Effector memory CD4-positive, alpha-beta T cell (primary cell): ENCODE measurements at places on chromosomes 4 and X.

DNA sequence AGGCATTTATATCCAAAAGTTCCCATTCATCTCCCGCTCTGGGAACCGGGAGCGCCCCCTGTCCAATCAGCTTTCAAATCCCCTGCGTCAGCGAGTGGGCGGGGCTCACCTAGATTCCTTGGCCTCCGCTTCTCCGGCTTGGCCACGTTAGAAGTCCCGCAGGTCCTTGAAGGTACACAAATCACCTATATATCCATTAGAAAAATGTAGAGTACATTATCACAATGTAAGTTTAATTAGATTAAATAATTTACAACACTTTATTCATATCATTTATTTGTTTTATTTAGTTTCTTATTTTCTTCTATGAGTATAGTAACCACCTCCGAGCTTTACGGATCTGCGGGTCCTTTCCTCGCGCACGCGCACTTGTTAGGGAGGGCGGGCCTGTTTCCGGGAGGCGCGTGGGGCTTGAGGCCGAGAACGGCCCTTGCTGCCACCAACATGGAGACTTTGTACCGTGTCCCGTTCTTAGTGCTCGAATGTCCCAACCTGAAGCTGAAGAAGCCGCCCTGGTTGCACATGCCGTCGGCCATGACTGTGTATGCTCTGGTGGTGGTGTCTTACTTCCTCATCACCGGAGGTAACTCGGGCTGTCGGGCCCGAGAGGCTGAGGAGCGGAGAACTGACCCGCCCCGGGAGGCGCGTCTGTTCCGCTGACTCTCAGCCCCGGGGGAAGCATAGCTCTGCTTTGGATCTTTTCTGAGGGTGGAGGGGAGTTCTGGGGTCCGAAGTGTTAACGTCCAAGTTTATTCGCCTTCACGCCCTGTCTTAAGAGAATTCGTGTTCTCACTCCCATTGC is at the start of gene OSTC:
OSTC (plus strand) TSS at position 388 of the 802 bp plus-strand sequence; CDS start at position 445, 57 bp downstream.
- peak; percentile 82 for DNase-seq
- peak within 1 kb of the TSS; percentile 93 for H3K27ac ChIP-seq
- H3K27me3 ChIP-seq: no peaks in the 10 kb centered on the region
- H3K36me3 ChIP-seq: no peaks in the 10 kb centered on the region
- H3K4me3 ChIP-seq: peak within 1 kb of the TSS; percentile 97
- peaks cover 8% of the 10 kb centered on the region for H3K4me1 ChIP-seq

DNA sequence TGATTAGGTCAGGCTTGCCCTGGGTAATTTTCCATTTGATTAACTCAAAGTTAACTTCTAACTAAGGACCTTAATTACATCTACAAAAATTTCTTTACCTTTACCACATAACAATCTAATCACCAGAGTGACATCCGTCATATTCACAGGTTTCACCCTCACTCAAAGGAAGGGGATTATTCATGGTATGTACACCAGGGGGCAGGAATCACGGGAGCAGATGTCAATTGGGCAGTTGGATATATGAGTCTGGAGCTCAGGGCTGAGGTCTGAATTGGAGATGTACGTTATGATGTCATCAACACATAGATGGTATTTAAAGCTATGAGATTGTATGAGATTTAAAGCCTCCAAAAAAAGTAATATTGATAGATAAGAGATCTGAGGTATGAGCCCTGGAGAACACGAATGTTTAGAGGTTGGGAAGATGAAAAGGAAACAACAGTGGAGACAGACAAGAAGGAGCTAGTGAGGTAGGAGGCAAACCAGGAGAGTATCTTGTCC is 52.9 kb downstream of the PGRMC1 start:
- H3K36me3 ChIP-seq: no peaks in the 10 kb centered on the region
- no peak for DNase-seq

DNA sequence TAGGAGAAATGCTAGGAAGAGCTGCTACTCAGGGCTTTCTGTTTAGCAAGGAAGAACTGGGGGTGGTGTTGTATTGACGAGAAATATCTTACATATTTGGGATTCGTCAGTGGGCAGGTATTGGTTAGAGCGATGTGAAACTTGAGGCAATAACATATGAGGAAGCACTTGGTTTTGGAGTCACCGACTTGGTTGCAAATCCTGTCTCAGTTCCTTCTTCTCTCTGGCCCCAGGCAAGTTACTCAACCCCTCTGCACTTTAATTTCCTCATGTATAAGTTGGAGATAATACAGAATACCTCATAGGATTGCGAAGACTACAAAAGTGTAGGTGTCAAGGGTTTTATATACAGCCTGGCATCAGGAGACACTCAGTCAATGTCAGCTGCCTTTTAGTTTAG is 34.1 kb downstream of the GPAT3 start:
- H3K36me3 ChIP-seq: no peaks in the 10 kb centered on the region
- H3K27ac ChIP-seq: no peak overlapping the region
- no peaks in the 10 kb centered on the region for H3K4me1 ChIP-seq
- no peak for DNase-seq

DNA sequence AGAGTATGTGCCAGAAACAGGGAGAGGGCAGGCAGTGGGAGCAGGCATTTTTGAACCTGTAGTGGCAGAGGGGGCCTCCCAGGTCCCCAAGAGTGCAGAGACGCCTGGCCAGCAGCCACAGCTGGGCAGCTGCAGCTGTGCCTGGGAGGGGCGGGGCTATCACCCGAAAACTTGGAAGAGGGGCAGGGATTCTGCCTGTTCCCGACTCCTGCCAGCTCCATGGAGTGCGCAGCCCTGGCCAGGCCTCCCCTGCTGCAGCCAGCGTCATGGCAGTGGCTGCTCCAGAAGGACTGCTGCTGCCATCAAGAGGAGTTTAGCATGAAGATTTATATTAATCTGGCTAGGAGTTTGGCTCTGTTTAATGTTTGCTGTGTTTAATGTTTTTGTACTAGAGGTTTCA is 532.1 kb upstream of the PITX2 start:
- no peaks in the 10 kb centered on the region for H3K4me1 ChIP-seq
- H3K27ac ChIP-seq: no peak overlapping the region
- H3K4me3 ChIP-seq: no peak overlapping the region
- no peaks in the 10 kb centered on the region for H3K36me3 ChIP-seq
- H3K27me3 ChIP-seq: no peaks in the 10 kb centered on the region

- no peak overlapping the region for H3K4me3 ChIP-seq
- H3K36me3 ChIP-seq: peaks cover 17% of the 10 kb centered on the region
- H3K4me1 ChIP-seq: peaks cover 8% of the 10 kb centered on the region
- DNase-seq: no peak
Measured at GRCh38 chr4:142265946-142266345, 580.2 kb downstream of the INPP4B start.

DNA sequence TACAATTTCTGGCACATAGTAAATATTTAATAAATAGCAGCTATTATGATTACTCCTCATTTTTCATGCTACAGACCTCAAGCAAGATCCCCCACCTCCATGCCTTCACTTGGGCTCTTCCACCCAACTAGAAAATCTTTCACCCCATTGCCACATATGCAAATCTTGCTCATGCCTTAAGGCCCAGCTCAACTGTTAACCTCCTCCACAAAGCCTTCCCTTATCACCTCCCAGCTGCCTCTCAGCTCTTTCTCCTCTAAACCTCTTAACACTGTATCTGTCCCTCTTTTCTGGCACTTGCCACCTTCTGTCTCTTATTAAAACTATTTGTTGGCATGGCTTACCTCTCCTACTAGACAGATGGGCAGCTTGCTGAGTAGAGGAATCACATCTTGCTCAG is 51.5 kb downstream of the PJA1 start:
- H3K27ac ChIP-seq: no peak overlapping the region
- no peak for DNase-seq
- no peaks in the 10 kb centered on the region for H3K36me3 ChIP-seq
- H3K4me3 ChIP-seq: no peak overlapping the region
- no peaks in the 10 kb centered on the region for H3K4me1 ChIP-seq

DNA sequence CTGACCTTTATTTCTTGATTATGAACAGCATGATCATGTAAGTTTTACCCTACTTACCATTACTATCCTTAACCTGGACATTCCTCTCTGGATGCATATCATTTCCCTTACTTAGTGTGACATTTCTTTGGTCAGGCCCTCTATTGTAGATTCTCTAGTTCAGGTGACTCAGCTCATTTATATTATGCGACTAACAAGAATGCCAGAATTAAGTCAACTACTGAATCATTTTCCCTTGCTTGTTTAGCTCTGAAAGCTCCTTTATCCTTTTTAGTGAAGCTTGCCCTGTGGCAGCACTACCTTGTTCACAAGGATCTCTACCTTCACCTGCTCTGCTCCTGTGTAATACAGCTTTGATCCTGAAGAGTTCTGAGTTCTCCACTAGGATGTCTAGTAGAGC is 15.1 kb upstream of the UGT2B17 start:
- H3K27me3 ChIP-seq: no peaks in the 10 kb centered on the region
- no peak overlapping the region for H3K27ac ChIP-seq
- DNase-seq: no peak
- H3K36me3 ChIP-seq: no peaks in the 10 kb centered on the region
- no peaks in the 10 kb centered on the region for H3K4me1 ChIP-seq

DNA sequence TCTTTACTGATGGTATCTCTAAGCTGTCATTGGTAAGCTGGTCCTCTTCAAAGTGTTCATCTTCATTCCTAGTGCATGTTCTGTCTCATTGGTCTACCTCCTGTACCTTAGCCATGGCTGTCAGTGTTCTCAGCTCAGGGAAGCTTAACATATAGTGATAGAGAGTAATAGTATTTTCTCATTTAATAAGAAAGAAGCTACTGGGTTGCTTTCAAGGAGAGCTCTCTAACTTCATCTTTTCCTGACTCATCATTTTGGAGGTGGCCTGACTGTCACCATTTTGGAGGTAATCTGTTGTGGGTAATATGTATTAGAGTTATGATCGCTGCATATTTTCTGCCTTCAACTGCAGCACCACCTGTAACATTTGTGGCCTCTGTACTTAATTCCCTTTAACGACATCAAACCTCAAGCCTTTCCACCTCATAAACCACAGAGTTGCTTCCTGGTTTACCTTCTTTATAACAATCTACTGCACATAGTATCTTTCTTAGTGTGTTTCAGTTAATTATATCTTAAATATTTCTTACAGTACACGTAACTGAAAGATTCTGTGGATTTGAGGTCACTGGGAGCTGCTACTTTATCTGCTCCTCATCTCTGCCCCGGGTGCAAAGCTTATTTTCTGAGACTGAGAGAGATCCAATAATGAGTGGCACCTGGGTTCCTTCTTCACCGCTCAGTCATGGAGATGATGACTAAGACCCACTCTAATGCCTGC is 474.0 kb upstream of the TECRL start:
- H3K4me3 ChIP-seq: no peak overlapping the region
- no peaks in the 10 kb centered on the region for H3K4me1 ChIP-seq
- DNase-seq: no peak
- no peak overlapping the region for H3K27ac ChIP-seq
- H3K27me3 ChIP-seq: no peaks in the 10 kb centered on the region

DNA sequence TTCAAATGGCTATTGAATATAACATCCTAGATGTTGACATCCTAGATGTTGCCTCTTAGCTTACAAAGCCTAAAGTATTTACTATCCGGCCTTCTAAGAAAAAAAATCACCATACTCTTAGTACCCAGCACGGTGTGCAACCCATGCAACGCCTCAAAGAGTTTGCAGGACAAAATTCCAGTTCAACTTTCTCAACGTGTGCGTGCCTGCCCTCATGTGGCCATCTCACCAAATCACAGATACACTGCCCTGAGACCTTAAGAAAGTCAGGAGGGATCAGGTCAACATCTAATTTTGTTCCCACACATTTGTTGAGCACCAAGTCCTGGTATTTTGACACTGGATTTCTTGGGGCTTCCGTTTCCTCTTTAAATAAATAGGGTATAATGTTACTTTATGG is 68.3 kb downstream of the CRMP1 start:
- H3K36me3 ChIP-seq: no peaks in the 10 kb centered on the region
- H3K27me3 ChIP-seq: no peaks in the 10 kb centered on the region
- H3K4me3 ChIP-seq: no peak overlapping the region
- no peaks in the 10 kb centered on the region for H3K4me1 ChIP-seq
- H3K27ac ChIP-seq: no peak overlapping the region

GRCh38 chr4:48173056-48173991 is 39.3 kb upstream of the TXK start:
- no peak overlapping the region for H3K27ac ChIP-seq
- H3K4me1 ChIP-seq: no peaks in the 10 kb centered on the region
- no peak for DNase-seq
- H3K4me3 ChIP-seq: no peak overlapping the region

DNA sequence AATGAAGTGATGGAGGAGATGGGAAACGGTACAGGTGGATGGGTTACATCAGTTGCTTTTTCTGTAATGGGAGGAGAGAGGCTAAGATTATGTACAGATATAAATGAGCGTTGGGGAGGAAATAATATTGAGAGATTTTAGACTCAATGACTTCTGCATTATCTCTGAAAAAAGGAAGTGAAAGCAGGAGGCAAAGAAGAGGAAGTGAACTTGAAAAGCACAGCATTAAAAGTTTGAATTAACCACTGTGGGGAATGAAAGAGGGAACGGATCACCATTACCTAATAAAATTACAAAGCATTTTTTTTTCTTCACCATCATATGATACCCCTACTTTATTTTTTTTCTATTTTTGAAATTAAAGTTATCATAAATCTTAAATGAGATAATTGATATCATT is 1025.5 kb downstream of the RPA4 start:
- no peaks in the 10 kb centered on the region for H3K27me3 ChIP-seq
- no peaks in the 10 kb centered on the region for H3K4me1 ChIP-seq
- no peaks in the 10 kb centered on the region for H3K36me3 ChIP-seq
- no peak overlapping the region for H3K27ac ChIP-seq
- H3K4me3 ChIP-seq: no peak overlapping the region

GRCh38 chrX:122666601-122667000 is 517.5 kb upstream of the GRIA3 start:
- H3K27ac ChIP-seq: no peak overlapping the region
- H3K4me1 ChIP-seq: no peaks in the 10 kb centered on the region
- H3K4me3 ChIP-seq: no peak overlapping the region
- no peak for DNase-seq
- no peaks in the 10 kb centered on the region for H3K36me3 ChIP-seq

GRCh38 chr4:121353213-121353612 is 27.6 kb downstream of the QRFPR start:
- no peaks in the 10 kb centered on the region for H3K27me3 ChIP-seq
- H3K4me1 ChIP-seq: no peaks in the 10 kb centered on the region
- no peak overlapping the region for H3K4me3 ChIP-seq
- no peak overlapping the region for H3K27ac ChIP-seq

DNA sequence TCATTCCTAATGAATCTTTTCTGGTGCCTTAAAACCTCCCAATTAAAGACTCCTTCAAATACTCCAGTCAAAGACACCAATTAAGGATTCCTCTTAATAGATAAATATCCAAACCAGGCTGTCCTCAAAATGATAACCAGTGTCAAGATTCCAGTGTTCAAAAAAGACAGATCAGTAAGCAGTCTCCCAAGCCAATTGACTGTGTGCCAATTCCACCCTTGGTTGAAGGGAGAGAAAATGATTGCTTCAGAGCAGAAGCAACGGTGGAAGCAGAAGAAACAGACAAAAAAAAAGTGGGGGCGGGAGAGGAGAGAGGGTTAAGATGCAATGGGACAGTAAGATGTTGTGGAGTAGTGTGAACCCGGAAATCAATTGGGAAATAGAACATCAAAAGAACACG is 216.0 kb upstream of the FTHL17 start:
- no peak for DNase-seq
- H3K27me3 ChIP-seq: no peaks in the 10 kb centered on the region
- H3K4me1 ChIP-seq: no peaks in the 10 kb centered on the region
- no peak overlapping the region for H3K4me3 ChIP-seq

- no peaks in the 10 kb centered on the region for H3K27me3 ChIP-seq
- no peak overlapping the region for H3K4me3 ChIP-seq
- DNase-seq: no peak
- no peaks in the 10 kb centered on the region for H3K36me3 ChIP-seq
- no peaks in the 10 kb centered on the region for H3K4me1 ChIP-seq
Measured at GRCh38 chrX:23344238-23344903, 9.7 kb downstream of the PTCHD1 start.
